ENCODE measurements at places on chromosomes 5 and 9.
A peak's percentile ranks its signal among the peaks of the same experiment; 100 is the strongest.

DNA sequence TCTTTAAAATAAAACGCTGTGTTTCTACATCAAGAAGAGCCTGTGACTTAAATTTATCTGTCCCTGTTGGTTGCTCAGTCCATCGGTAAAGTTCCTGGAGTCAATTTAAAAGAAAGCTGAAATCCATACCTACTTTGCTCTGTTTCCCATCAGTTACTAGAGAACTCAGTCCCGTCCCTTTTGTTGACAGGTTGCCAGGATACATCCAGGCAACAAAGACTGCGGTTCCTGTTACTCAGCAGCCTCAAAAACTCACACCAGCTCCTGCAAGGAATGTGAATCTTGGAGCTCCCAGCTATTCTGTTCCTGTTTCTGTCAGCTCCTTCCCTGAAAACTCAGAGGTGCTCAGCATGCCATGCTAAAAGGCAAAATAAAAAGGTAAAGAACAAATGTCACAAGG is at the start of gene ZNF474:
ZNF474 (plus strand) TSS at position 241 of the 400 bp plus-strand sequence. CDS start 22,445 bp downstream, outside the sequence.
- DNase-seq: no peak

GRCh38 chr5:149453618-149454415 is 74.7 kb upstream of the IL17B start:
- no peak for DNase-seq

DNA sequence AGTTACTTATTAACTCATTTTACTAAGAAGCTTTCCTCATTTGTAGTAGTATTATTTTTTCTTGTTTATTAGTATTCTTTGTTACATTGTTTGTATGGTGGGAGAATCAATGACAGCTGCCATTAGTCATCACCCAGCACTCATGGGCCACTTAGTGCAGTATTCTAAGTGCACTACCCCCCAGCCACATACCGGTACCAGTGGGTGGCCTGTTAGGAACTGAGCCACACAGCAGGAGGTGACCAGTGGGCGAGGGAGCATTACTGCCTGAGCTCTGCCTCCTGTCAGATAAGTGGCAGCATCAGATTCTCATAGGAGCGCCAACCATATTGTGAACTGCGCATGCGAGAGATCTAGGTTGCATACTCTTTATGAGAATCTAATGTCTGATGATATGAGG is 24.2 kb upstream of the CAMLG start:
- no peak for DNase-seq

DNA sequence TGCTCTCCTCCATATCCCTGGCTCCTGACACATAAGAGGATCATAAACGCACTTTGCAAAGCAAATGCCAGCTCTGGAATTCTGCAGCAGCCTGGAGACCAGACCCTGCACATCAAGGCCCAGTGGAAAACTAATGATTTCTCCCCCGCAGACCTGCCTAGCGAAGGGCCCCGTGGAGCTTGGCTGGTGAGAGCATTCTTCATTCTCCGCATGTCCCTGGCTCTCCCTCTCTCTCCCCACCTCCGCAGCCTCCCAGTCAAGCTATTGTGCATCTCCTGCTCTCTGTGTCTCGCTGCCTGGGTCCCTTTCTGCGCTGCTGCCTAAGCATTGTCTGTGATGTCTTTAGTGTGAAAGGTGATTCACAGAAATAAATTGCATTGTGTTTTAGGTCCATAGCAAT is 46.7 kb downstream of the GRIA1 start:
- DNase-seq: peak; percentile 6

GRCh38 chr5:169980418-169981053 is at the start of gene INSYN2B:
Gene INSYN2B (minus strand): TSS chr5:169980495. CDS start chr5:169883898, 96,597 bp downstream.
- DNase-seq: peak; percentile 82

- no peak for DNase-seq
Observed at GRCh38 chr5:151683986-151684588, 2.6 kb downstream of the SPARC start.

DNA sequence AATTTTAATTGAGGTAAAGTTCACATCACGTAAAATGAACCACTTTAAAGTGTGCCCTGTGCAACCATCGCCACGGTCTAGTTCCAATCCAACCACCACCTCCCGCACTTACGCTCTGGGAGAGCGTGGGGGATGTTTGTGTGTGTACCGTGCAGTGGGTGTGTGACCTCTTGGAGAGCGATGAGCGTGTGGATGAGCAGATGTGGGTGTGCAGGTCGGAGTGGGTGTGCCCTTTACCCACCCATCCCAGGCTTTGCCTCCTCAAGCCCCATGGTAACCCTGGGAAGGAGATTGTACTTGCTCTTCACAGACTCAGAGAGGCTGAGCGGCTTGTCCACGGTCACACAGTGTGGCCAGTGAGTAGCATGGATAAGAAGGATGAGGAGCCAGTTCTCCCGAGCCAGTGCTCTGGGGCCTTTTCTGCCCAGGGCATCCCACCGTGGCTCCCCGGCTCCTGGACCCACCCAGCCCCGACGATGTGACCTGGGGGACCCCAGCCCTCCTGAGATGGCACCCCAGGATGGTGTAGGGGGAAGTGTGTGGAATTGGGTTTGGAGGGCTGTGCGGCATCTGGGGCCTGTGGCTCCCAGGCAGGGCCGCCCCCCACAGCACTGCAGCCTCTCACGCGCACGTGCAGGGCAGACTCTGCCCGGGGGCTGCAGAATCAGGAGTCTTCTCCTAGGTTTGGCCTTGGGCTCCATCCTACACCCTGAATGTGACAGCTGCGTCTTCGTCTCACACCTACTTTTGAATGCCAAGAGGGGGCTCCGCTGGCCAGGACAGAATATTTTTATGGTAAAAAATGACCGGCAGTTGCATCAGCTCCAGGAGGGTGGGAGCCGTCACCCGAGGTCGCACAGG is 13.6 kb downstream of the LHX3 start:
- DNase-seq: no peak

DNA sequence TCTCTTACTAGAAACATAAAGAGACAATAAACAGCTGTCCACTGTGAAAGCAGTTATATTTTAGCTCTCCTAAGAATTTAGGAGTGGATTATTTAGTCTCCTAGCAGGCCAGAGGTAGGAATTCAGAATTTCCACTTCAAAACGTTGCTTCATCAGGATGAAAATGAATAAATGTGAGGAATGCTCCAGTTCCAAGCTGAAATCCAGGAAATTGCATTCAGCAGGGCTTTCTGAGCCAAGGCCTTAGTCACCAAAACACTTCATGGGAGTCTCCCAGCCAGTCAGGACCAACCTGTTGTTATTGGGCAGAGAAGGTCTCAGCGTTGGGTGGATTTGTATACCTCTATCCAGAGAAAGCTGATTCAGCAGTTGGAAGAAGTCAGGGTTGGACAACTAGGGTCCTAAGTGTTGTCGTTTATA is 1040.3 kb downstream of the TLE1 start:
- no peak for DNase-seq

- no peak for DNase-seq
Observed at GRCh38 chr9:31597977-31598376, 786.5 kb upstream of the ACO1 start.

GRCh38 chr5:158463938-158464337 is 605.0 kb upstream of the CLINT1 start:
- no peak for DNase-seq

- peak; percentile 52 for DNase-seq
Observed at GRCh38 chr9:131598121-131598520, 52.8 kb downstream of the PRRT1B start.

DNA sequence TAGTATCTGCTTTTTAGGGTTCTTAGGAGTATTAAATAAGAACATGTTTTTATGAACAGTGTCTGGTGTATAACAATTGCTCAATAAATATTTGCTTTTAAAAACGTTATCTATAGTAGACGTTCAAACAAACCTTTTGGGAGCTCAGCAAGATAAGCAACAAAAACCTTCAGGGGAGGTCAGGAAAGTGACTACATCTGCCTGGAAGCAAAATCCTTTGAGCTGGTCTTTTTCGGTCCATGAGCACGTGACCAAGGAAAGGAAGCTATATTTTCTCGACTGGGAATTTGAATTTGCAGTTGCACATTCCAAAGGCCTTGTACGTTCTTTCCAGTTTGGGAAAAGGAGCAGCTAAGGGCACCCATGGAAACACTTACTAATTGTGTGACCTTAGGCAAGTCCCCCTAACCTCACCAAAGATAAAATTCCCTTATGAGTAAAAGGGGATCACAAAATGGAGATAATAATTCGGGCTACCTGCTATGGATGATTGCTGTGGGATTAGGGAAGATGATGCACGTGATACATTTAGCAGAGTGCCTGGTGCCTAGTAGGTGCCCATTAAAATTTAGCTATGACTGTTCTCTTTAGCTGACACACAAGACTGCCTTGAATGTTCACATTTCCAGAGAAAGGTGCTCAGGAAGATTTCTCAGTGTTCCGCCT is 45.4 kb downstream of the PTTG1 start:
- DNase-seq: no peak

DNA sequence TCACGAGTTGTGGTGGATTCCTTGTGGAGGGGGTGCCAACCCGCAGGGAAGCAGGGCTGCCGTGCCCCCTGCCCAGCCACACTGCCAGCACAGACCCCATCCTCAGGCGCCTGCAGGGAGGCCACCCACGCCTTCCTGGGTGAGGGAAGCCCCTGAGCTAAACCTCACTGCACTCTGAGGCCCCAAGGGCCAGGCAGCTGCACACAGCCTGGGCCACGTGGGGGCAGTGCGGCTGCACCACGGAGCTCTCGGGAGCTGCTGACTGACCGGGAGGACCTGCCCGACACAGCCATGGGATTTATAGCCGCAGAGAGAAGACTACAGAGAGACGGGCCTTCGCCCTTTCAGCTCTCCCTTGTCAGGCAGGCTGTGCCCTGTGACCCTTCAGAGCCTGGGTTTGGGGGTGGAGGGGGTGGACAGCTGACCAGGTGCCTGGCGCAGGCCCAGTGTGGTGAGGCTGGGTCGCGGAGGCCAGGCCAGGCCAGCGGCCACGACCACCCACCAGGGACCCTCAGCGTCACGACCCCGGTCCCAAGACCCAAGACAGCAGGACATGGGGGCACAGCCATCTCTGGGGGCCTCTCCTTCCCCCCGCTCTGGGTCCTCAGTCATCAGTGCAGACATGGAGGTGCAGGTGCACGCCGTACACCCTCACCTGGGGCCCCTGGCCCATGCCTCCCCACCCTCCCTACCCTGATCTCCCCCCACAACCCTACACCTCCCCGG is 4.3 kb upstream of the AHRR start:
- DNase-seq: peak; percentile 3

- no peak for DNase-seq
Observed at GRCh38 chr9:2469681-2470221, 151.8 kb upstream of the VLDLR start.

DNA sequence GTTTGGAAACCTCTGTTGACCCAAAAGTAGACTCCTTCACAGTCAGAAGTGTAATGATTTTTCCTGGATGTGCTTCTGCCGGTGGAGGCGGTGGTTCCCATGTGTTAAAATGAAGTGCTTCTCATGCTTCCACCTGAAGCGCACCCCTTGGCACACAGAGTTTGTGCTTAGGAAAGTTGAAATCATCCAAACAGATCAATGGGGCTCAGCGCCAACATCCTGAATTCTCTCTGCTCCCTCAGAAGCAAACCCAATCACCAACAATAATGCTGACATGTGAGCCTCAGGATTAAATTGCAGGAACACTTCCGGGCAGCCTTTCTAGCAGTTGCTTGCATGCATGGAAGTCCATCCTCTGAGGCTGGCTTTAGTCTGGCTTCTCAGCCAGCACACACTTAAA is 71.0 kb downstream of the MED10 start:
- no peak for DNase-seq

DNA sequence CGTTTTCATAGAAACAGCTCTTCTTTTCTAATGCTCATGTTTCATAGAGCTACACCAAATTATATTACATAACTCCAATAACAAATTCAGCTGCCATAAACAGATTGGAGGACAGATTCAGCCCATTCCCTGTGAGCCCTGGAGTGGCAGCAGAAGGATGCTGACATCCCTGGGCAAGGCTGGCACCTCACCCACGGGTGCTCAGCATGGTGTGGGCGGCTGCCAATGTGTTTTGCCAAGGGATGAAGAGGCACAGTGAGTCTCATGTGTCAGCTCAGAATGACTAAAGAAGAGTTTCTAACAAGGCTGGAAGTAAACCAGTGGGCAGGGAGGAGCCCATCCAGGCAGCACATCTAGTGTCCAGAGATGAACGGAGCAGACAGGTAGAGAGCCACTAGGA is 127.1 kb upstream of the ICE1 start:
- DNase-seq: peak; percentile 14

GRCh38 chr5:106185661-106186081 is 1485.1 kb downstream of the EFNA5 start:
- DNase-seq: no peak

GRCh38 chr9:97889941-97890887 is 32.1 kb downstream of the TRMO start:
- no peak for DNase-seq

DNA sequence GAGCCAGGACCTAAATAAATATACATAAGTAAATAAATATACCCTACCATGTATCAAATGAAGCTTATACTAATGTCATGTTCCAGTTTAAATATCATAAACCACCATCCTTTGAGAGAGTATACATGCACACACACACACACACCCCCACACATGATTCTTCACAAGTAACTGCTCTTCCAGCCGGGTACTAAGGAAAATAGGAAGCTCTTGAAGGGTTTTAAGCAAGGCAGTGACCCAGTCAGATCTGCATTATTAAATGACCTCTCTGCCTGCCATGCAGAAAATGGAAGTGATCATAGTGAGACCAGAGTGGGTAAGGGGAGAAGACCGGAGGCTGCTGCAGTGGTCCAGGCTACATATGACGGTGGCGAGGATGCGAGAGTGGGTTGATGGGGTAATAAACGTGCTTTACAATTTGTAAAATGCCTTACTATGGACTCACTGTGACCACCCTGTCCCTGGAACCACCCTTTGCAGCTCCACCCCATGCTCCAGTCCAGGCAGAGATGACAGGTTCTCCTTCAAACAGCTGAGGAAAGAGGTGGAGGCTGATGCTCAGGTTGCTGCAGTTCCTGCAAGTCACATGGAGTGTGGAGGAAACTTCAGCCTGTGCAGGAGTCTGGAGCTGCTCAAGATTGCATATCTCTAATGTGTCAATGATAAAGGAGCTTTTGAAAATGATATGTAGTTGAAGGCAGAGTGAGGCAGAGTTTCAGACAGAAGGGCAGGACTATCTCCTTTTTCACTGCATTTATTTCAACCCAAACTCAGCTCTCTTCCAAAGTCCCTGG is 38.8 kb upstream of the NDFIP1 start:
- no peak for DNase-seq
